ENCODE measurements at places on chromosomes 2 and 18.

DNA sequence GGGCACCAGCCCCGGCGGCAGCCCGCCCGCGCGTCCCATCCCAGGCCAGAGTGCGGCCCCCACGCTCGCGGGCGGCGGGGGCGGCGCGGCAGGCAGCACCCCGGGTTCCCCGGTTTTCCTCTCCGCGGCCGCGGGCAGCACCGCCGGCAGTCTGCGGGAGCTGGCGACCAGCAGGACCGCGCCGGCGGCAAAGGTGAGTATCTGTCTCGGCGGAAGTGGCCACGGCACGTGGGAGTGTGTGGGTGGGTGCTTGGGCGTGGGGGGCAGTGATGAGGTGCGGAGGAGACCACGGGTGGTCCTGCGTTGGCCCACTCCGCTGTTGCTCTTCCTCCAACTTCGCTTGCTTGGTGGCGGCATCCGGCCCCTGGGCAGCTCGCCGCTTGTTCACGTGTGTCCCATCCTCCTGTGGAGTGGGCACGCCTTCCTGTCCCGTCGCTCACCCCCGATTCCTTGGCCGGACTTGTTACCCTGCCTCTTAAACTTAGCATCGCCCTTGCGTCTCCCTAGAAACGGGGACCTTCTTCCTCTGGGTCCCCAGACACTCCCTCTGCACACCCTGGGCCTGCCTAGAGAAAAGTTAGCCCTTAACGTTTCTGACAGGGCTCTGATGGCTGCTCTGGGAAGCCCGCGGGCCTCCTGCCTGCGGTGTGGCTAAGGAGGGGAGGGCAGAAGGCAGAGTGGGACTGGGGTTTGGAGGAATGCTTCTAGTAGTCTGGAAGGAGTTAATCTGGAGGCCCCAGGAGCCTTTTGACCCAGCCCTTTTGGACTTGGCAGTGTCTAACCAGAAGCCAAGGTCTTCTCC, 1.1 kb downstream of the SH3RF3 start:
- peak; percentile 35 for DNase-seq

DNA sequence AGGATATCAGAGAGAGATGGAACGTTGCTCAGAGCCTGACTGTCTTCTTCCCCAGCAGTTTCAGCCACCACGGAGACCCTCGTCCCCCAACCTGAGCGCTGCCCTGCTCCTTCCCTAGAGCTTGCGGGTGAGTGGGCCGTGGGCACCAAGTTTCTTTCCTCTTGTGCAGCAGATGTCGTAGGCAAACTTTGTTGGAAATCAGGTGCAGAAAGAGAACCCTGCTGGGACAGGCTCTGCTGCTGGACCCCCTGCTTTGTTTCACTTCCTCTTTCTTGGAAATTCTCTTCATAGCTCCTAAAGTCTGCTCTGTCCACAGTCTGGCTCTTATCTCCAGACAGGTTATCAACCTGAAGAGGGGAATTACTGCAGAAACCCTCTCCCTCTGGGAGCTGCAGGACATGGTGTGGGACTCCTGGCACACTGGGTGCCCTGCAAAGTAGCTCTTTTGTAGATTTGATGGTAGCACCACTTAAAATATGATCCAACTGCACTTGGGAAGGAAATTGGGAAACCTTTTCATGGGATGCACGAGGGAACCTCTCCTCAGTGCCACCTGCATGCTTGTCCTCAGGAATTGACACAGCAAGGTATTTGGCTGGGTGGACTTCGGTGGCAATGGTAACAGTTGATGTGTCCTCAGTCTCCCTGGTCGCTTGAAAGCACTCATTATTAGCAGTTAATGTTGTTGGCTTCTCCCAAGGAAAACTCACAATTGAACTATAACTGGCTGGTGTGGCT, 92.2 kb downstream of the ALPK2 start:
- DNase-seq: no peak

GRCh38 chr18:74368901-74369705, 53.5 kb downstream of the C18orf63 start:
- DNase-seq: no peak

DNA sequence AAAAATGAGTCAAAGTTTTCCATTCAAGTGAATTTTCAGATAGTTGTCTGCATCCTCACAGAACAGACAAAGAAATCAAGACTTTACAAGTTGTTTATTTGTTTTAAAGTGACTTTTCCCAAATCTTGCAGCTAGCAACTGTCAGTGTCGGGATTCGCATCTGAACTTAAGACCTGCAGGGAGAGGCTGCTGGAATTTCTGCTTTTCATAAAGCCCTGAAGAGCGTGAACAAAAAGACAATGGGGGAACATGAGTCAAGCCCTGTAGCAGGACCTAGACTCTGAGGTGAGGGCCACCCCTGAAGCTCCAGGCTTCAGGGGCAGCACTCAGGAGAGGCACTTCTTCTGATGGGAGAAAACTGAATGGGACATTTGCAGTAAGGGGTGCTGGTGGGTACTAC, 108.2 kb upstream of the CTAGE1 start:
- DNase-seq: no peak

DNA sequence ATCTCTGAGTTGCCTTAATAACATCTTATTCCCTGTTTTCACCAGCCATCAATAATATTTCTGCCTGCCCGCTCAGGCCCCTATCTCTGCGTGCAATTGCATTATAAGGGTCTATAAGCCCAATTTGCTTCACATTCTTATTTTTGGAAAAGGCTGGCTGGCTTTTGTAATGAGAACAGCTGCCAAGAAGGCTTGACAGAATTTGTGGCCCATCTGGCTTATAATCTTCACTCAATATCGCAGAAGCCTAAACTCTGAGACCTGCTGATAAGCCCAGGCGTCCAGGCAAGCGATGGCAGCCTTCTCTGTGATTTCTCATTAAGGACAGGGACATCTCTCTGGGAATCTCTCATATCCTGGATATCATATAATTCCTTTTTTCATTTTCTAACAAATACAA, 1618.6 kb upstream of the CELF4 start:
- DNase-seq: no peak

DNA sequence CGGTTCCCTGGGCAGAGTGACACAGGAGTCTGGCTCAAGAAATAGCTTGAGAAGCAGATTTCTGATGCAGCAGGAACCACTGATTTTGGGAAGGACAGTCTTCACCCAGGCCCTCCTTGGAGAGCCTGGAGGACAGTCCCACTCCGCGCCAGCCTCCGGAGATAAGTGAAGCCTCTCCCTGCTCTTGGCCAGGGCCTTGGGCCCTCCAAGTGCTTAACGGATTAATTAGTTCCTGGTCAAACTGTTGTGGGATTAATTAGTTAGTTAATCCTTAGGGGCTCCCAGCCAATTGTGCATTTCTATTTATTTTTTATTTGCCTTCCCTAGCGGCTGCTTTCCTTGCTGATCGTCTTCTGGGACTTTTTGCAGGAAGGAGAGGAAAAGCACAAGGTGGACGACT, 19.6 kb downstream of the CPLX4 start:
- DNase-seq: no peak

GRCh38 chr2:110955556-110955955, 165.2 kb upstream of the BCL2L11 start:
- DNase-seq: no peak

DNA sequence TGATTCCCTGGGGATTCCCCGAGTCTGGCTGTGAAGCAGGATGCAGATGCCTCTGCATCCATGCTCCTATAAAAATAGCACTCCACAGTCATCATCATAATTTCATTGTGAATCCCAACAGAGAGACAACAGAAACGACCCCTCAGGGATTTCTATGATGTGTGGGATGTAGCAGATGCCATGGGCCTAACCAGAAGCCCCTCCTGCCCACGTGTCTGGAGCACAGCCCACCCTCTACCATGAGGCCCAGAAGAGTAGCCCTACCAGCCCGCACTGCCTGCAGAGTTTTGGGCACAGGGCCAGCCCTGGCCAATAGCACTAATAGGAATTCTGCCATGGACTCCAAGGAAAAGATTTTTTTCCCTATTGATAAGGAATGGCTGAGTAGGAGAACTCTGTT, 66.6 kb downstream of the GYPC start:
- no peak for DNase-seq

GRCh38 chr2:148643421-148643820, 1.1 kb upstream of the EPC2 start:
- no peak for DNase-seq

All from CD4-positive, alpha-beta T cell treated with Interleukin-6 for 4 hours (primary cell).